Lower leg skin (tissue), 4 donors: ENCODE measurements at places on chromosomes 2 and 18. TPM values are rescaled to one million over a fixed set of nuclear protein-coding genes. Genes with fewer than 3 reads are reported as not detected.

CTAGE1 gene
- total RNA-seq: not detected

MLPH gene
- total RNA-seq: 18.5 TPM

IL36B gene
- 2.3 TPM for total RNA-seq

ARHGAP15 gene
- 4.6 TPM for total RNA-seq

GRCh38 chr2:67628892-67629291 lies 231.8 kb downstream of the ETAA1 start:
- no peak for DNase-seq

- DNase-seq: peak; percentile 88
These were observed 14.6 kb upstream of the LAPTM4A start for GRCh38 chr2:20065885-20066602.

DNA sequence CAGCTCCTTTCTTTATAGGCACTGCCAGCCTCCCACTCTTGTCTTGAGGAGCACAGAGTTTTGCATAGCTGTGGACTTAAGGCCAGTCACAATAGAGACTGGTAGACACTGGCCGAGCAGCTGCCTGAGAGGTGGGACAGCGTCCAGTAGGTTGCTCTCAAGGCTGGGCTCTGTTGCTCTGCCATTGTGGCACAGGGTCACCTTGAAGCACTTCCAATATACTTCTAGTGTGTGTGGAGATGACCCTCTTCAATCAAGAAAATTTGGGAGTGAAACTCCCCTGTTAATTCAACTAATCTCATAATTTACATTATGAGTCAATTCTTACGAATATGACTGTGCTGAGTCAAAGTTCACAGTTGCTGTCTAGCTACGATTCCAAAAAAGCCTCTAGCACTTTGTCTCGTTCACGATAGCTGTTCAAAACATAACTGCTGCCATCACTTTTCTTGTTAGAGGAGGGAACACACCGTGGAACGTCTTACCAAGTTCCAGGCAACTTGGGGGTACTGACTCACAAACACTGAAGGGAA lies 636.2 kb downstream of the EPHA4 start:
- DNase-seq: no peak

GRCh38 chr2:235854276-235854675 lies 313.9 kb downstream of the GBX2 start:
- DNase-seq: no peak

DNA sequence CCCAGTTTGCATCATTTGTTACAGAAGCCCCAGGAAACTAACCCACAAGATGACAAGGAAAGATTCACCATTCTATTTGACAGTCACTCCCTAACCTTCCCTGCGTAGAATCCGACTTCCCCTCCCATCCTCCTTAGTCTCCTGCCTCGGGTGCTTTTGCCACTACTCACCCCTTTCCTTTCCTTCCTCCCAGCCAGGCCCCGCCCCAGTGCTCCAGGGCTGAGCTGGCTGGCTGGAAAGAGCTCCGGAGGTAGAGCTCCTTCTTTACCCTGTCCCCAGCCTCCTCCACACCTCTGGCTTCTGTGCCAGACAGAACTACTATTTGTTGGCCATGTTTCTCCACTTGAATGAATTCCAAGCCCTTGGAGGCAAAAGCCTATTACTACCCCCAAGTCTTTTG lies 317.6 kb upstream of the NCKAP5 start:
- no peak for DNase-seq
